ENCODE measurements at places on chromosomes 4 and X.

DNA sequence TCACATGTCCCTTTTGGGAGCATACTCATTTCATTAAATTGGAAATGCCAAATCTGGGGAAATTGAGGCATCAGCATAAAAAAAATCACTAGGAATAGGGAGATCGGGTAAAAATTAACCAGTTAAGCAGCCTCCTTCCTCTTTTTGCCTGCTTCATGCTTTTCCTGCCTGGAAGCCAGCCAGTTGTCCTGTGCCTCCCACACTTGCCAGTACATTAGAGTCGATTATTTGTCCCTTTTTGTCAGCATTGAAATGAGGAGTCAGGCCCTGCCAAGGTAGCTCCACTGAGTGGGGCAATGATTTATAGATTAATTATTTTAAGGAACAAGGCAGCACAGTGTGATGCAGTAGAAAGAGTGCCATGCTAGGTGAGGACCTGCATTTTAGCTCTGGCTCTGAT is 55.3 kb downstream of the SH2D1A start:
- no peak for DNase-seq

DNA sequence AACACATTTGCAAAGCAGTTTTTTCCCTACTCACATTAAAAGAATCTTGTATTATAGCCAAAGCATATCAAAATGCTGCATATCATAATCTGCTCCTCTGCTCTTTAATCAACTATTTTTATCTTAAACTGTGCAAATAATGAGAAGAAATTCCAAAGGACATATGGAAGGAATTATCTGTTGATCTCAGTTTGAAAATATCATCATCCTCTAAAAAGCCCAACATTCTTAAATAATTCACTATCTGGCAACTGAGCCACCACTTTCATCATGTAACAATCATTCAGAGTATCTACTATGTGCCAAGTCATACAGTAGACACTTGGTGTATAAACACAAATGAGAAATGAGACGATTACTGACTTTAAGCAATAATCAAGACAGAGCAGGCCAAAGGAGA is 63.0 kb downstream of the PRSS12 start:
- no peak for DNase-seq

DNA sequence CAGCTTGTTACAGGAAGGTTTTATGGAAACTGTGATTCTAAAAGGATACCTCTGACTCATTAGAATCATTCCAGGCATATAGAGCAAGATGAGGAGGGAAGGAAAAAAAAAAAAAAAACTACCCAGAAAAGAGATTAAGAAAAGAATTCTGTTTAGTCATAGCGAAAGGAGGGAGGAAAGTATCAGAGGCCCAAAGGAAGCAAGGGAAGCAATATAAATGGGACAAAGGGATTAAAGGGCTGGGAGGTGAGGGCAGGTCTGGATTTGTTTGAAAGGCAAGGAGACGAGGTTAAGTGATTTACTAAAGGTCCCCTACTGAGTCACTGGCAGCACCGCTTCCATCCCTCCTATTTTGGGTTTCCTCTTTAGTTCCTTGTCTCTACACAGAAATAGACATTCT is 88.6 kb upstream of the IL1RAPL1 start:
- no peak for DNase-seq

- no peak for DNase-seq
Observed at GRCh38 chr4:42579903-42580302, 77.0 kb downstream of the ATP8A1 start.

DNA sequence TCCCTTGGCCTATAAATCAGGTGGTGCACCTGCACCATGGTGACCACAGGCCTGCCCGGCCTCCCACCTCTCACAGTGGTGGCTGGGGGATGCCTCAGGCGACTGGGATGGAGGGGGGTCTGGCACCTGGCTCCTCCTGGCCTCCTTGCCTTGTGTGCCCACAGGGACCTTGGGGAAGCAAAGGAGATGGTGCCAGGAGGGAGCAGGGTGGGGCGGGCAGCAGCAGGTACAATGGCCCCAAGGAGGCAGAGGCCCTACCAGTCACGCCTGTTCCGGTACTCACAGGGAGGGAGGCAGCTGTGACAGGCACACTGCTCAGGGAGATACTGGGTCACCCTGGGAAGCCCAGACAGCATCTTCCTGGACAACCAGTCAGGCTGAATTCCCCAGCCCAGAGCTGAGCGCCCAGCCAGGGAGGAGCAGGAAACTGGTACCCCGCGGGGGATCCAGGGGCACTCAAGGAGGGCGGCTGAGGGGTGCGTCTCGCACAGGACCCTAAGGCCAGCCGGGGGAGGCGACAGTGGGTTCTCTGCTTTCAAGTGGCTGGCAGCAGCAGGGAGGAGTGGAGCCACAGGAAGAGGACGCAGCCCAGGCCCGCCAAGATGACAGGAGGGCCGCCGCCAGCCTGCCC is 1.2 kb upstream of the TREX2 start:
- no peak for DNase-seq

GRCh38 chr4:167282171-167282864 is 48.0 kb upstream of the SPOCK3 start:
- DNase-seq = no peak

GRCh38 chrX:85243761-85244449 is at the start of the genes SATL1 and ZNF711:
TSS of gene SATL1 (minus strand) at chrX:85243779. CDS start at chrX:85108968, 134,811 bp downstream.
TSS of gene ZNF711 (plus strand) at chrX:85243991. CDS start at chrX:85247573, 3,582 bp downstream.
- peak; percentile 93 for DNase-seq

DNA sequence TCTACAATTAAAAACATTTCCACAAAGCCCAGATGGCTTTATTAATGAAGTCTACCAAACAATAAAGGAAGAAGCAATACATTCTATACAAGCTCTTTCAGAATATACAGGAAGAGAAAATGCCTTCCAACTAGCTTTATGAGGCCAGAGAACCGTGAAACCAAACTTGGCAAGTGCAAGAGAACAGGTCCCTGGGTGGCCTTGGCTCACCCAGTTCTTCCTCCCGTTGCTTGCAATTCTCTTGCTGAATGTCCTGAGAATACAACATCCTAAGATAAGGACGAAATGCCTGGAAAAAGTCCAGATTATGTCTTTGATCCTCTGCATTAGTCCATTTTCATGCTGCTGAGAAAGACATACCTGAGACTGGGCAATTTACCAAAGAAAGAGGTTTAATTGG is 204.9 kb downstream of the MAD2L1 start:
- DNase-seq = no peak

GRCh38 chr4:167956676-167957075 is 135.7 kb upstream of the ANXA10 start:
- no peak for DNase-seq

DNA sequence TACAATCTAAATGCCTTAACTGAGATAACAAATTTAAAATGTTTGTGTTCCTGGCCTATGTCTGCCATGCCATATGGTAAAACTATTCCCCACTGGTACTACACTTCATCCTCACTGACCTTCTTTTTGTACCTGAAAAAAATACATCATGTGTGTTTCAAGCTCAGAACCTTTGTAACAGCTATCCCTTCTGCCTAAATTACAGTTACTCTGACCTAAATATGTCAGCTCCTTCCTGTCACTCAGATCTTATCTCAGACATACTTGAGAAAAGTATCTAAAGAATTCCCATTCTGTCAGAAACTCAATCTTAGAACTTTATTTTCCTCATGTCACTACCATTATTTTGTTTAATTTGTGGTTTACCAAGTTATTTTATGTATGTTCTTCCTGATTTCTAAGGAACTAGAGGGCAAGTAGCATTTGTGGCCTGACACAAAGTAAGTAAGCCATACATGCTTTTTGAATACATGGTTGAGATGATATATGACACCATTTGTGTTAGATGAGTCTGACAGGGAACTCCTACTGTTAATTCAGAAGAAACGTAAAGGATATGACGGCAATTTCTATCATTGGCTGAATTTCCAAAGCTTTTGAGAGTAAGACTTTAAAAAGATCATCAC is 456.5 kb upstream of the NDST3 start:
- no peak for DNase-seq

DNA sequence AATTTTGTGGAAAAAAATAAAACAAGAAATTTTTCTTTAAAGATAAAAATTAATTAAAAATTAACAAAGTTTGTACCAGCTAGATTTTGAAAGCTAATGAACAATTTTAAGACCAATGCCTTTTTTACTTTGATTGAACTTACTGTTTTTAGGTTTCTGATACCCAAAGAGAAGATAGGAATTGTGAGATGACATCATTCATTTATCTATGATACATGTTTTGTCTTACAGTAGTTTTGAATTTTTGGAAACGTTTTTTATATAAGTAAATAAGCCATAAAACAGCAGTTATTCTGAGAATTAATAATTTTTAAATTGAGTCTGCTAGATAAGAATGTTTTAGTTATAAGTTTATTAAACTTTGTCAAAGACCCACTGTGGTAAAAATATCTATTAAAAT is 65.0 kb upstream of the GPR174 start:
- DNase-seq = no peak

GRCh38 chr4:2811830-2812611 is 19.1 kb downstream of the SH3BP2 start:
- no peak for DNase-seq

GRCh38 chr4:13933191-13933590 is 305.7 kb upstream of the BOD1L1 start:
- DNase-seq = no peak

GRCh38 chr4:124483048-124483906 is 229.3 kb downstream of the ANKRD50 start:
- DNase-seq = no peak

DNA sequence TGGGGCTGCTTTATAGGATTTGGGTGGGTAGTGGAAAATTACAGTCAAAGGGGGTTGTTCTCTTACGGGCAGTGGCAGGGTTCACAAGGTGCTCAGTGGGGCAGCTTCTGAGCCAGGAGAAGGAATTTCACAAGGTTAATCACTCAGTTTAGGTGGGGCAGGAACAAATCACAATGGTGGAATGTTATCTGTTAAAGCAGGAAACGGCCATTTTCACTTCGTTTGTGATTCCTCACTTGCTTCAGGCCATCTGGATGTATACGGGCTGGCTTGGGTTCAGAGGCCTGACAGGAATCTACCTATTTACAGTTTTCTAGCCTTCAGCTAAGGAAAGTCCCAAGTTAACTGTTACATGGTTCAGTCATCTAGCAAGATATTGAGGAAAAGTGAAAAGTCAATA is 1003.5 kb downstream of the STPG2 start:
- DNase-seq = no peak

- no peak for DNase-seq
Observed at GRCh38 chr4:95998311-95998710, 158.4 kb downstream of the PDHA2 start.

- no peak for DNase-seq
Observed at GRCh38 chr4:184000457-184001396, 95.6 kb downstream of the STOX2 start.

- no peak for DNase-seq
Observed at GRCh38 chrX:40164751-40165150, 67.0 kb upstream of the BCOR start.

- DNase-seq = no peak
Observed at GRCh38 chr4:10005632-10006031, 15.7 kb downstream of the SLC2A9 start.

GRCh38 chr4:121936101-121936500 is 15.8 kb downstream of the TRPC3 start:
- DNase-seq = no peak

- no peak for DNase-seq
Observed at GRCh38 chrX:17859609-17860178, 1.4 kb downstream of the RAI2 start.

DNA sequence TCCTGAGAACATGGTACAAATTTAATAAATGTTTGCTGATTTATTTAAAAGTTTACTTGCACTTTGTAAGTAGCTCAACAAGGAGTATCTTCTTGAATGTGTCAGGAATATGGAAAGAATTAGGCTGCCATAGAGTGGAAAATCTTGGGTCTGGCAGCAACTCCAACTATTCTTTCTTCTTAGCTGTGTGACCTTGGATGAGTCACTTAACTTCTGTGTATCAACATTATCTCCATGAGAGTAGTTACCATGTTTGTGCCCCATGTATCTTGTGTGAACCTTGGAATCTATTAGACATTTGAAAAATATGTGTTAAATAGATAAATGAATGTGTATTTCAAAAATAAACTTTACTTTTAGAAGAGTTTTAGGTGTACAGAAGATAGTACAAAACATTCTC is 348.8 kb downstream of the GBA3 start:
- no peak for DNase-seq

DNA sequence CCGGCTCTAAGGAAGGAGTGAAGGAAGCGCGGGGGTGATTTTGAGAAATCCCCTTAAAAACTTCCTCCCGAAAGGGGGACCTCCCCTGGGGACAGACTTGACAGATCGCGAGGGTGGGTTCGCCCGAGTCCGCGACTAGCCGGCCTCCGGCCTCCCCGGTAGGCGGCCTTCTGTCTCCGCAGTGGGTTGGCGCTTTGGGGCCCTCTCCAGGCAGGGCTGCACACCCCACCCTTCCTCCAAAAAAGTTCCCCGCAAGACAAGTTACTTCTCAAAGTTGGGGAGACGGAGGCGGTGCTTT is 24.8 kb downstream of the HOPX start:
- DNase-seq = no peak

- no peak for DNase-seq
Observed at GRCh38 chr4:103097112-103097511, 2.5 kb downstream of the BDH2 start.

DNA sequence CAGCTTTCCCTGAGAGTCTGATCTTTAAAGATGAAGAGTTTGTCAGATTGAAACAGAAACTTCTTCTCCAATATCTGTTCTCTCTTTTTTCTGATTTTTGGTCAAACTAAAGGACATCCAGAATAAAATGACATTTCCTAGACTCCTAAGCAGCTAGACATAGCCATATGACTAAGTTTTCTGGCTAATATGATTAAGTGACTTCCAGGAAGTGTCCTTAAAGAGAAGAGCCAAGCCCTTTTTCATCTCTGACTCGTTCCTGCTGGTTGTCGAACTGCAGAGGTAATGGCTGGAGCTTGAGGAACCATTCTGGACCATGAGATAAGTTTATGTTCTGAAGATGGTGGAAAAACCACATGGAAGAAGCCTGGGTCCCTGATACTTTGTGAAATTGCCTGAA is 546.0 kb downstream of the BCOR start:
- DNase-seq = no peak

- no peak for DNase-seq
Observed at GRCh38 chr4:10007436-10007740, 13.9 kb downstream of the SLC2A9 start.

DNA sequence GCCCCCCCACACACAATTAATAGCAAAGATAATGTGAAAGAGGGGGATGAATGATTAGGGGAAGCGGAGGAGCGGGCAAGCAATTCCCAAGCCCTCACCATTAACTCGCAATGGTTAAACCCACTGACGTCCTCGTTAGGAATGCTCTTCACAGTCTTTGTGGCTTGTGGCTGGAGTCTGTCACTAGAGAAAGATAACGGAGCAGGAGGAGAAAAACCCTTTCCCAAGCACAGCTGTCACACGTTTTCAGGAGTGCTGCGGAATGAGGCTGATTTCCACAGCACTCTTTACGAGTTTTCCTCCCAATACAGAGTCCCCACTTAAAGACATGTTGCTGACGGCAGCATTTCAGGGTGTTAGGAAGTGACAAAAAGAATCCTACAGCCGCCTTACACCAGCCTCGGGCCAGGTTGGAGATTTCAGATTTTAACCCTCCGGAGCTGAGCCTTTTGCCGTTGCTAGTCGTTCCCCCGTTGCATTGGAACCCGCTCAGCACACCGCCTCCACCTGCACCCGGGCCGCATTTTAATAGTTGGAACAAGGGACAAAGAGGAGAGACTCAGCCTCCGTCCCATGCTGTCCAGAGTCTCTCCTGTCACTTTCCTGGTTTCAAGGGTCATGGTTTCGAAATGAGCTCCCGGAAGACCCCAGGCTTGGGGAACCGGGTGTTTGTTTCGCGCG is 92.2 kb downstream of the GEMIN8 start:
- DNase-seq = no peak

Measured in NCI-H1436 treated with DMSO at 0.1 percent for 48 hours (cell line).